ENCODE measurements at places on chromosomes 6 and 20. TPM values are rescaled to one million over a fixed set of nuclear protein-coding genes. Genes with fewer than 3 reads are reported as not detected.

DNA sequence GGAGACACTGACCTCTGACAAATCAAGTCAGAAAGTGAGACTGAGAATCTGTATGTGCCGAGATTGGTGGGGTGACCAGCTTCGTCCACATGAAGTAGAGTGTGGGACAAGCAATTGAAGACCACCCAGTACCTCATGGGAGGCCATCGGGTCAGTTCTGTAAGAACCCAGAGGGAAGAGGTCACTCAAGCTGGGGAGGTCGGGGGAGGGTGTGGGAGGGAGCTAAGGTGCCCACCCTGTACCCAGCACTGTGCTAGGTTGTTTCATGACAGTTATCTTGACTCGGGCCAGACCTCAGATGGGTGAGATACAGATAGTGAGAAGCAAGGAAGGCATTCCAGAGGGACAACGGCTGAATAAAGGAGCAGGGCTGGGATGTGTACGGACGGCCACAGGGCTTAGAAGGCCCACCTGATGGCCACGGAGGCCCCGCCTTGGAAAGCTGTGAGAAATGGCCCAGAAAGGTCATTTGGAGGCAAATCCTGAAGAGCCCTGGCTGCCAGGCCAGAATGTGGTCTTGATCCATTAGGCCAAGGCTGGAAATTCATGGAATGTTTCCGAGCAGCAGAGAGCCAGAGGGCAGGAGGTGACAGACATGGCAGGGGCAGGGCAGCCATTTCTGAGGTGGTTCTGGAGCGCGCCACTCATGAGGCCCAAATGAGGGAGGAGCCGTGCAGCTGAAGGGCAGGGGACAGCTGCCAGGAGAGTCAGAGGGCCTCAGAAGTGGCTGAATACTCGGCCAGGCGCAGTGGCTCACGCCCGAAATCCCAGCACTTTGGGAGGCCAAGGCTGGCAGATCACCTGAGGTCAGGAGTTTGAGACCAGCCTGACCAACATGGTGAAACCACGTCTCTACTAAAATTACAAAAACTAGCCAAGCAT lies 7.7 kb downstream of the MMP24OS start:
- DNase-seq, result no peak
- H3K4me3 ChIP-seq, result no peak overlapping the region
- peaks cover 13% of the 10 kb centered on the region for H3K36me3 ChIP-seq

DNA sequence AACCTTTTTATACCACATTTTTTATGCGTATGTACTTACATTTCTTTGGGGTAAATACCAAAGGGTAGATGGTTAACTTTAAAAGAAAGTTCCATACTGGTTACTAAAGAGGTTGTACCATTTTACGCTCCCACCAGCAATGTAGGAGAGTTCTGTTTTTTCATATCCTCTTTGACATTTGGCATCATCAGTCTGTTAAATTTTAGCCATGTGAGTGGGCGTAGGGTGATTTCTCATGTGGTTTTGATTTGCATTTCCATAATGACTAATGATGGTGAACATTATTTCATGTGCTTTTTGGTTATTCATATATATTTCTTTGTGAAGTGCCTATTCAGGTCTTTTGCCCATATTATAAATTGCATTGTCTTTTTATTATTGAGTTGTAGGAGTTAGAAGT lies 194.2 kb downstream of the PRL start:
- H3K27me3 ChIP-seq, result no peaks in the 10 kb centered on the region
- H3K4me3 ChIP-seq, result no peak overlapping the region
- H3K27ac ChIP-seq, result peak overlapping the region; percentile 26
- DNase-seq, result peak; percentile 70

DNA sequence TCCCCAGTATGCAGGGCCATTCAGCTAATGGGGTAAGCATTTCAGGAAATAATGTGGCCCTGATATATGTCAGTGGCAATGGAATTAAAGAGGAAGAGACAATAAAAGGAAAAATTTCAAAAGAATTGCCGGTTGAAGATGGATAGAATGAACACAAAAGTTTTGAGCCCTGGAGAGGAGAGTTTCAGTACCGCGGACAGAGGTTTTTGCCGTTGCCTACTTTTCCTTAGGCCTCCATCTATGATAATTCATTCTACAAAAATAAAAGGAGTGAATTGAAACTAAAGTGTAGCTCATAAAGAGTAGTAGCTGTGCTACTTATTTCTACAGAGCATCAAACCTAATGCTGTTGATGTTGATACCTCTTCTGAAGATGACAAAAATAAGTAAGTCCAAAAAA lies 140.7 kb downstream of the RNASET2 start:
- H3K27ac ChIP-seq, result no peak overlapping the region
- H3K4me3 ChIP-seq, result no peak overlapping the region
- H3K27me3 ChIP-seq, result no peaks in the 10 kb centered on the region
- no peaks in the 10 kb centered on the region for H3K4me1 ChIP-seq
- DNase-seq, result no peak
- H3K36me3 ChIP-seq, result no peaks in the 10 kb centered on the region

HAO1 gene
- not detected for total RNA-seq

- no peaks in the 10 kb centered on the region for H3K36me3 ChIP-seq
- DNase-seq, result peak; percentile 6
- H3K4me3 ChIP-seq, result no peak overlapping the region
Measured at GRCh38 chr6:166588691-166589336, 2.3 kb upstream of the RAMACL start.

GRCh38 chr6:87869064-87869905 lies 167.3 kb upstream of the AKIRIN2 start:
- no peaks in the 10 kb centered on the region for H3K36me3 ChIP-seq
- no peaks in the 10 kb centered on the region for H3K4me1 ChIP-seq
- H3K27ac ChIP-seq, result no peak overlapping the region
- no peak for DNase-seq
- peaks cover 7% of the 10 kb centered on the region for H3K27me3 ChIP-seq
- H3K4me3 ChIP-seq, result no peak overlapping the region

RAB22A gene
- 9.0 TPM for total RNA-seq

- no peak overlapping the region for H3K27ac ChIP-seq
- H3K36me3 ChIP-seq, result no peaks in the 10 kb centered on the region
- peaks cover 1% of the 10 kb centered on the region for H3K27me3 ChIP-seq
- peak; percentile 29 for DNase-seq
Measured at GRCh38 chr20:878511-879307, 37.4 kb downstream of the ANGPT4 start.

DNA sequence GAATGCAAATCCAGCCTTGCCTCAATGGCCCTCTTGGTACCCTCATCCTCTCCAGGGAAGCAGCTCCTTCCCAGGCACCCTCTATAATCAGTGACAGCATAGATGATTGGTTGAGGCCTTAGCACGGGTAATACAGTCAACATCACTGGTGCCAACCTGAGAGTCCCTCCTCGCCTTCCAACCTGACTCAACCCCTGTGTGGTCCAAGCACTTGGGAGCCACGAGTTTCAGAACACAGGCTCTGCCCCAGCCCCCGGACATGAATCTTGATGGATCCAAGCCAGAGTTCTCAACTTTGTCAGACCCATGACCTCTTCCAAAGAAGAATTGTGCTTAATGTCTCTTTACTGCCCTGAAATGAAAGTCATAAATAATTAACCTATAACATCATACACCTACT lies 213.9 kb downstream of the PREX1 start:
- no peak overlapping the region for H3K4me3 ChIP-seq
- DNase-seq, result no peak
- no peaks in the 10 kb centered on the region for H3K27me3 ChIP-seq
- H3K27ac ChIP-seq, result no peak overlapping the region
- no peaks in the 10 kb centered on the region for H3K36me3 ChIP-seq
- peaks cover 11% of the 10 kb centered on the region for H3K4me1 ChIP-seq

DNA sequence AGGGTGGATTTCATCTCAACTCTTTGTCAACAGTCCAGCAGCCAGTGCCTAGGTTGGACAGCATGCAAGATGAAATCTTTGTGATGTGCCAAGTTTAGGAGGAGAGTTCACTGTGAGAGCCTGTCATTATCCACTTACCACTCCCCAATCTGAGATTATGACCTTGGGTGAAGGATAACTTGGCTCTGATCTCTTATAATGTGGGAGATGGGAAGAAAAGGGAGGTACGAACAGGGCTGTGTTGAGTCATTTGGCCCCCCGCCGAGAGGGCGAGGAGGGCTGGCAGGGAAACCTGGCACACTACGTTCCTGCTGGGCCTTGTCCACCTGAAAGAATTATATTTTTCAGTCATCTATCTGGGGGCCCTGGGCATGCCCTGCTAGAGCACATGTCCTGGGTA lies 35.8 kb downstream of the LAMA4 start:
- no peaks in the 10 kb centered on the region for H3K4me1 ChIP-seq
- H3K27ac ChIP-seq, result no peak overlapping the region

PPP1R3G gene
- total RNA-seq, result 0.16 TPM

PDE10A gene
- total RNA-seq, result not detected

- H3K4me1 ChIP-seq, result no peaks in the 10 kb centered on the region
- peaks cover 2% of the 10 kb centered on the region for H3K27me3 ChIP-seq
- H3K36me3 ChIP-seq, result no peaks in the 10 kb centered on the region
- H3K4me3 ChIP-seq, result no peak overlapping the region
- no peak for DNase-seq
Measured at GRCh38 chr20:47139934-47140535, 216.5 kb downstream of the ZMYND8 start.

DNA sequence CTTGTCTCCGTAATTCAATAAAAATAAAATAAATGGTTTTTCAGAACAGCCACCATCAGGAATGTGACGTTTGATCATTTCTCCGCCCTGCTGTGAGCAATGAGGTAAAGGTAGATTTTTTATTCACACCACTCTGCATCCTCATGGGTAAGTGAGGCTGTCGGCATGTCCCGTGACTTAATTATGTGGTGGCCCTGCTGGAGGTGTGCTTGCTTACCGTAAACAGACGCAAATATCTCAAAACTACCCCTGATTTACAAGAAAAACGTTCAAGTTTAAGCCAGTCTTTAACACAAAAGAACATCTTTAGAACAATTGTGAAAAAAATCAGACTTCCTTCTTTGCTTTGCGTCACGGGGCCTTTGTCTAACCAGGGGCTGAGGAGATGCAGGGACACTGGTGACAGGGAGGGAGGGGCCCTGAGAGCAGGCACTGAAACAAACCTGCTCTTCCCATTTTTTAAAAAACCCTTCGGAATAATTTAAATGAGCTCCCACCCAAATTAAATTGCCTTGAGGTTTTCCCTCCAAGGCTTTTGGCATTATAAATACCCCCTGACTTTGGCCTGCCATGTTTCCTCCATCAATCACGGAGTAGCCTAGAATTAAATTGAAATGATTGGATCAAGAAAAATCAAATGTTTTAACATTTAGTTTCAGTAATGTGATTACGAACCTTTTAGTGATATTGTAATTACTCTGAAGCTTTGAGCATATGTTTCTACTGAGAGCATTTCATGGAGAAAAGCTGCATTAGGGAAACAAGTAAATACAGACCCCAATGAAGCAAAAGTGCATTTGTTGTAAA lies 13.4 kb downstream of the PRKN start:
- no peaks in the 10 kb centered on the region for H3K36me3 ChIP-seq
- DNase-seq, result no peak
- H3K4me1 ChIP-seq, result no peaks in the 10 kb centered on the region
- no peak overlapping the region for H3K4me3 ChIP-seq

CPNE5 gene
- total RNA-seq, result 1.2 TPM

SCP2D1 gene
- not detected for total RNA-seq
